ENCODE measurements at places on chromosomes 16 and 17.
A peak's percentile ranks its signal among the peaks of the same experiment; 100 is the strongest.

DNA sequence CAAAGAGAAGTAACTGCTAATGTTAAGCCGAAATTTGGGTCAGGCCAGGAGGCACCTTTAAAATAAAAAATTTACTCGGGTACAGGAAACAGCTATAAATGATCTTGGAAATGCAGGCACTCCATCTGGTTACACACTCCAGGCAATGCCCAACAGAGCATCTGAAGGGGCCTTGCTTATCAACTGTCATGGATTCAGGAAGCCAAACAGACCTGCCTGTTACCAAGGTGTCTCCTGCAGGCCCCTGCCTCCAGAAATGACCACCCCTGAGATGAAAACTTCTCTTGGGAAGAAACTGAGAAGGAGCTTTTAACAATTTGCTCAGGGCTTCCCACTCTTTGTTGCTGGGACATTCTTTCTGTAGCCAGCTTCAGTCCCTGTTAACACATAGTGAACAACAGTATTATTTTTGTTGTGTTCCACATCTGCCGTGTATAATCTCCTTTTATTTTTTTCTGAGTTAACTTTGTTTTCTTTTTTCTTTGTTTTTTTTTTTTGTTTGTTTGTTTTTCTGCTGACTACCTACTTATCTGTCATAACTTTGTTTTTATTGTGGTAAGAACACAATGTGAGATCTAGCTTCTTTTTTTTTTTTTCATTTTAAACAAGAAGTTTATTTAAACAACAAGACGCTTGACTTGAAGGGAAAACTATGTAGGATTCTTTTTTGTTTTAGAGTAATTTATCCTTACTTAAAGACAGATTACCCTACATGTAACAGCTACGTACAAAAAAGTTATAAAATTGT, 18.7 kb upstream of the ATP5MC1 start:
- DNase-seq, result no peak

DNA sequence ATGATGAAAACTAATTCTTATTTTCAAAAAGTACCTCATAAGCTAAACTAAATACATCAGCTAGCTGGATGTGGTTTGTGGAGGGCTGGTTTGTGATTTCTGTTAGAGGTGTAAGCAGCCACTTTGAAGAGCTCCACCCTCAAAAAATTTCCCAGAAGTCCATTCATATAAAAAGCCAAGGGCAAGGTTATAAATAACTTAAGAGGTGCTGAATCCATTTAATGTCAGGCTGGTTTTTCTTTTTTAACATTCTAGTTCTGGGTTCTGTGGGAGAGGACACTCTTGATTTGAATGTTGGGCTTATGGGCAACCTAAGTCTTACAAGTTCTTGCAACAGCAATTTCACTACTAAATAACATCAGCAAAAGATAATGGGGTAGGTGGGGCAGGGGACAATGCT, 3.4 kb upstream of the WIPI1 start:
- DNase-seq, result no peak

DNA sequence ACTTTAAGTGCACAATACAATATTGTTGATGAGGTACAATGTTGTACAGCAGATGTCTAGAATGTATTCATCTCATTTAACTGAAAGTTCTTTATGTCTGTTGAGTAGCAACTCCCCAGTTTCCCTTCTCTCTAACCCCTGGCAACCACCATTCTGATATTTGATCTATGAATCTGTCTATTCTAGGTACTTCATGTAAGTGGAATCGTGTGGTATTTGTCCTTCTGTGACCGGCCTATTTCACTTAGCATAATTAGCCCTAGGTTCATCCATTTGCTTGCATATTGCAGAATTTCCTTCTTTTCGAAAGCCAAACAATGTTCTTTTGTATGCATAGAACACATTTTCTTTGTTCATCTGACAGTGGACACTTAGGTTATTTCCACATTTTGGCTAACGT, 10.8 kb downstream of the RGS9 start:
- no peak for DNase-seq

- no peak for DNase-seq
Measured at GRCh38 chr17:50129728-50130558, at the start of gene SAMD14. Gene SAMD14 (minus strand): TSS chr17:50130160. CDS start chr17:50124959, 5,201 bp downstream.

DNA sequence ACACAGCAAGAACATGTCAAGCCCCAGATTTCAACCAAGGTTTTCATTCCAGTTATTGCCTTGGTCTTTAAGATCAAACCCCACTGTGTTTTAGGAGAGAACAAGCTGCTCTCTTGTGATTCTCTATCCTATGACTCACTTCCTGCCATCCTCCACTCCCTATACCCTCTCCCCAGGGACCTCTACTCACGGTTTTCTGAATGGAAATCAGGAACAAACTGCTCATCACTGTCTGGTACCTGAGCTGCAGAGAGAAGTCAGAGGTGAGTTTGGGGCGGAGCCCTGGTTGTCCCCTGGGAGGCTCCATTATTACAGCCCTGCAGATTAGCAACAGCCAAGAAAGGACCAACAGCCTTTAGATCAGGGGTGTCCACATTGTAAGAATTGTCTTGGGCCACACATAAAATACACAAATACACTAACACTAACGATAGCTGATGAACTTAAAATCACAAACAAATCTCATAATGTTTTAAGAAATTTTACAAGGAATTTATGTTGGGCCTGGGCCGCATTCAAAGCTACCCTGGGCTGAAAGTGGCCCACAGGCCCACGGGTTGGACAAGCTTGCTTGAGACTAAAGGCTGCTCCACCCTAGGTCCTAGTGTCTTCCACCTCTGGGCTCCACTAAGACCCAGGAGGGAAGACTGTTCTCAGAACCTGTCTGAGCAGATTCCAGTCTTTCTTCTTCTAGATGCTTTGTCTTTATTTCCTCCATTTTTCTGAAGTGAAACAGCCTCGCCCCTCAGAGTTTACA, 9.7 kb downstream of the ETV4 start:
- no peak for DNase-seq

DNA sequence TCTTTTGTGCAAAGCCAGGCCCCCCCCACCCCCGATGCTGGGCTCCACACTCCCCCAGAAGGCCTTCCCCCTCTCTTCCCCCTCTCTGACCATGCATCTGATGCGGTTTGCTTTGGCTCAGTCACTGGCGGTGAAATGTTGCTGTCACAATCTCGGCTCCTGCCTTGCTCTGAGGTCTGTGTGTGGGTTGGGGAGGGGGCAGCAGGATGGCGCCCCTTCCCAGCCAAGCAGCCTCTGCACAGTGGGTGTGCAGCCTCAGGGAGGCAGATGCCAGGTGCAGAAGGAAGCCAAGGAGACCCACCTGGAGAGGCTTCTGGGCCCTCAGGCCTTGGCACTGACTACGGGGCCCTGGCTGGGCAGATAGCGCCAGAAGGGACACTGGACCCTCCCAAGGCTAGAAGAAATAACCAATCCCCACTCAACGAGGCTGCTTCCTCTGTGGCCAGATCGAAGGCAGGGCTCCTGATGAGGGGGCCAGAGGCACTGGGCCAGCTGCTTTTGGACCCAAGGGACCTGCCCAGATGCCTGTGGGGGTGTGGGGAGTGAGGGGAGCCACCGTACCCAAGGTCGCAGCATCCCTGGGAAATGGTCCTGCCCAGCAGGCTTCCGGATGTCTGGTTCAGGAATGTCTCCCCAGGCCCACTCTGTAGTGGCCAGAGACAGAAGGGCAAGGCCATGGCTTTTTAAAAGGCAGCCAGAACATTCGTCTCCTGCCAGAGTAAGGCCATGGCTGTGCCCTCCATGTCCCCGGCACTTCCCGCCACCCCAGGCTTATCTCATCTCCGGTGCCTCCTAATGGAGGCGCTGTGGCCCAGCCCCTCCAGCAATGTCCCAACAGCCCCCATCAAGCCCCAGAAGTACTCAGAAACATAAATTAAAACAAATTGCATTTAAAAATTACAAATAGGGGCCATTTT, 43.4 kb upstream of the SLC38A10 start:
- no peak for DNase-seq

GRCh38 chr16:55492756-55493380, 13.9 kb downstream of the MMP2 start:
- no peak for DNase-seq

DNA sequence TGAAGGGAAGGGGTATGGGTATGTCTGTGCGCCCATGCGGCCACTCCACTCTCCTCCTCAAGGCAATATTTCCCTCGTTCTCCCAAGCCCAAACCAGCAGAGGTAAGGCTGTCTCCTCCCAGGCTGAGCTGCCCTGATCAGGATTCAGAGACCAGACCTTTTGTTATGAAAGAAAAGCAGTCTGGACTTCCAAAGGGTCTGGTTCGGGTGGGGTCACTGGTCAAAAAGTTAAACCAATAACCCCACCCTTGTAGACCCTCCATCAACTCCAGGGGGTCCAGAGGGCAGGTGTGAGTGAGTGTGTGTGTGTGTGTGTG, 5.7 kb upstream of the DLX4 start:
- DNase-seq, result no peak

DNA sequence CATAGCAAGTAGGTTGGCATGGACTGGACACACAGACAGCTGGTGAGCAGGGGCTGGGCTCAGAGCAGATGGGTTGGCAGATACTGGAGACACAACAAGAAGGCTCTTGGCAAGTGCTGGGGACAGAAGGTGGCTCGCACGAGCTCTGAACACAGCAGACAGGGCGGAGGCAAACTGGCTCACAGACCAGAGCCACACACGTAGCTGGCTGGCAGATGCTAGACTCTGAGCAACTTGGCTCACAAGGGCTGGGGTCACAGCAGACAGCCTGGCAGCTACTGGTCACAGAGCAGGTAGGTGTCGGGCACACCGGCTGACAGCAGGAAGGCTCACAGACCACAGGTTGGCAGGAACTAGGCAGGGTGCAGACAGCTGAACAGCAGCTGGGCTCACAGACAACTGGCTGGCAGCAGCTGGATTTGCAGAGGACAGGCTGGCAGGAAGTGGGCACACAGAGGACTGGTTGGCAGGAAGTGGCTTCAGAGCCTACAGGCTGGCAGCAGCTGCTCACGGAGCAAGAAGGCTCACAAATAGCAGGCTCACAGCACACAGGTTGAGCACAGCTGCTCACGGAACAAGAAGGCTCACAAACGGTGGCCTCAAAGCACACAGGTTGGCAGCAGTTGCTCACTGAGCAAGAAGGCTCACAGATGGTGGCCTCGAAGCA, 725 bp downstream of the KRTAP16-1 start:
- DNase-seq, result peak; percentile 63

DNA sequence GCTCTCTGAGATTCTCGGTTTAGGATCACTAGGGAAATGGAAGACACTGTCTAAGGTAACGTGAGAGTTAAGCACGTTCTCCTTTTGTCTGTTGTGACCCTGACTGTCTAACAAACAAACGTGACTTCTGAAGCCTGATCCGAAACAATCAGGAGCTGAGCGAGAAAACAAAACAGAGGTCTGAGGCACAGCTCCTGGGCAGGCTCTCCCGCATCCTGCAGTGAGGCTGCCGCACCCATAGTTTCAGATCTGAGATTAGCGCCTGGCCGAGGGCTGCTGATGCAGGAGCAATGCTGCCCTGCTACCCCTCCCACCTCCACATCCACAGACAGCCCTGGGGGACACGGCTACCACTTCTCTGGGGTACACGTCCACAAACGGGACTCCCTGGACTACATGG, 46.7 kb downstream of the RNF157 start:
- no peak for DNase-seq

DNA sequence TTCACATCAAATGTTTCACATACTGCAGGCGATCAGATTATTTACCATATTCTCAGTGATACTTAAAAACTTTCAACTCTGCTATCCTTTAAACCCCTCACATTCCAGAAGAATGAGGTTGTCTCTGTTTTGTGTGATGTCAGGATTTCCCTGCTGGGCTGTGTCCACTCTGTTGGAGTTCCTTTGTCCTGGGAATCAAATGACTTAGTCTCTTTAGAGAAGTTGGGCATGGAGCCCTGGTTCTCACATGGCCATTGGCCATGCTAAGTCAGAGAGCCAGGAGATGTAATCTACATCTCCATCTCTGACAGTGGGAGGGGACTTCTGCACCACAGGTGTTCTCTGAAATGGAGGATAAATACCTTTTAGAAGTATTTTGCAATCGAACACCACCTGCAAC, 205.1 kb upstream of the MAF start:
- DNase-seq, result no peak

- DNase-seq, result no peak
Measured at GRCh38 chr17:29864615-29865014, 65.4 kb downstream of the SSH2 start.

DNA sequence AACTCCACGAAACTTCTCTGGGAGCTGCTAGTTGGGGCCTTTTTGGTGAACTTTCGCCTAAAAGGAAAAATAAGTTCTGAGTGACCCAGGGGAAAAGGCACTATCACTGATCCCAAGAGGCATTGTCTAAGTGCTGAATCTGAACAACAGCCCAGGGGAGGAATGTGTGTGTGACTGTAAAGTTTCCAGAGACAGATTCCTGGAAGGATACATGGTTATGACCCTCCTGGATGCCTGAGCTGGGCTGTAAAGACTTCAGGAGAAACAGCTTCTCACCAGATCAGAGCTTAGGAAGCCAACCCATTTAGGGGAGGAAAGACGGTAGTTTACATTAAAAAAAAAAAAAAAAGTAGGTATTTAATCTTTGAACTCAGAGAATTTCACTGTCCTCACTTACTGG, 20.2 kb downstream of the HIGD1B start:
- no peak for DNase-seq

DNA sequence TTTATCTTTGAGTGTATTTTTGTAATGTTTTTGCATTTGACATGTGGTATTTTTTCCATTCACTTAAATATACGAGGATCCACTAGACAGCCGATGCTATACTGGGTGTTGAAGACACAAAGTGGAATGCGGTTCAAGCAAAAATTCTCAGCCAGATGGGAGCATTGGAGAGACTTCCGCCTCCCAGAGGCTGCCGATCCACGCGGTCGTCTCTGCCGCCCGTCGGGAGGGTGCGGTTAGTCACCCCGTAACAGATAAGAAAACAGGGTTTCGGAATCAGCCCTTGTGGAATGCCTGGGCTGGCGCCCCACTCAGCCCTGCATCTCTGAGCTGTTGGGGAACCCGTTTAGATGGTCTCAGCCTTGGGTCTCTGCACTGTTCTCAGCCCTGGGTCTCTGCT, 7.3 kb downstream of the GSE1 start:
- no peak for DNase-seq

DNA sequence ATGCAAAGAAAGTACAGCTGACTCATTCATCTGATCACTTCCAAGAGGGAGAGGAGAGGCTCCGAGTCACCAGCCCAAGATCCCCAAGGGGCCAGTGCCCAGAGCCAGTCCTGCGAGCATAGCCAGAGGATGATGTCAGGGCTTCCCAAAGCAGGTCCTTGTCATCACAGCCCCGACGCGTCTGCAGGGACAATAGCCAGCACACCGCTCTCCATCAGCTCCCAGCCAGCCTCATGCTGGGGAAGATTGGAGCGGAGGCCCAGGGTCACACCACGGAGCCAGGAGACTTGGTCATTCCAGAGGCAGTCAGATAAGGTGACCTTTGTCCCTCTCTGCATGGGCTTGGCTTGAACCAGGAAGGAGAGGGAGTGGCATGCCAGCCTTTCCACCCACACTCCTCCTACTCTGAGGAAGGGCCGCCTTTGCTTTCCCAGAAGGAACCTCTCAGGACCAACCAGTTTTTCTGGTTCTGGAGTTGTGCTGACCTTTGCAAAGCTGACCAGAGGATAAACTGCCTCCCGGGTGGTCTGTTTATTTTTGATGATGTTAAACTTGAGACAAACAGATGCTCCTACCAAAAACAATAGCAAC, 58.3 kb upstream of the ARHGAP44 start:
- DNase-seq, result no peak

All from stimulated activated CD8-positive, alpha-beta memory T cell treated with anti-CD3 and anti-CD28 coated beads, Interleukin-4, amount 100 ng/mL, for 1 hour (primary cell).